ENCODE measurements at places on chromosomes 6 and 20.

DNA sequence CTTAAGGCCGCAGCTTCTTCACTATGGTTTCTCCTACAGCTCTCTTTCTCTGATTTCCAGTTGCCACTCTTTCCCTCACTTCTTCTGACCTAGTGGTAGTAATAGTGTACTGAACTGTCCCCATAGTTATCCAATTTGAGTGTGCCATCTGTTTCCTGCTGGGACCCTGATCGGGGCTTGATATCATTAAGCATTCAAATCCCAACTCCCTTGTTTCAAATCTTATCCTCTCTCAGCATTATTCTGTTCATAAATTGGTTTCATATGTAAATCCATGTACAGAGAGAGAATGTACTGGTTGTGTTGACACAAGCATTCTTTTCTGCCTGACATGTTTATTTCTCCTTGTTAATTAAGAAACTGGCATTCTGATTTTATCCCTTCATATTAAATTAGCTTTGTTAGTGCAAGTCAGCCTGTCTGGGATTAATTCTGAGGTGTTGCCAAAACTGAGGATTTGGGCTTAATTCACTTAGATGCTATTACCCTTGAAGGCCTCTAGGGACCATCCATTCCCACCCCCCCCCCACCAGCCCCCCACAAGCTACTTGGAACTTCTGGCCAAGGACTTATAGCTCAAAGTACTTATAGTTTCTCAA is 84.6 kb upstream of the PROKR2 start:
- no peak for DNase-seq

DNA sequence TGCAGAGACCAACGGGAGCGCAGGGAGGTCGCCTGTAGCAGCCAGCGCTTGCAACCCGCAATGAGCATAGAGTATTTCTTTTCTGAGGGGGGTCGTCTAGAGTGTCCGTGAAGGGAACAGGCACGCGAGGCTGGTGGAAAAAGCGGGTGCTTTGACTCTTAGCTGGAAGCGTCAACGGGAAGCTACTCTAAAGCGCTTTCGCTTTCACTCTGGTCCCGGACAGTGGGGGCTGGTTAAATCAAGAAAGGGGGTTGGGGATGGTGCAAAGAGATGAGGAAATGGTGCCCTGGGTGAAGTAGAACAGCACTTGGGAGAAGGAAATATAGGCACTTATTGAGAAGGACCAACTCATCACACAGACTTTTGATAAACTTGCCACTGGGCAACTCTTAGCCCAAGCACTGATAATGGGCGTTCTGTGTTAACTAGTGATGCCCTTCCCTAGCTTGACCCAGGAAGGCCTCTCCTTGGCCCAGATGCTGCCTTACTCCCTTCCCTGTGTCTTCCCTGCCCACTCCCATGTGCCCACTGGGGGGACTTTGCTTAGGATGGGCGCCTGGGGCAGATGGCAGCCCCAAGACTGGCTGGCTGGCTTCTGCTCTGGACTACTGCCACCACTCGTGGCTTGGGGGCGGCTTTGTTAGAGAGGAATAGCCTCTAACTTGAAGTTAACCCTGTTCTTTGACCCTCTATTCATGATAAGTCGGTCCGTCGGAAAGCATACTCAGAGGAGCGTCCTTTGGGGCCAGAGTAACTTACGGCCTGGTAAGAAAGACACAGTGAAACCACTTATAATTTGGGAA is 585 bp downstream of the PSMB9 start:
- DNase-seq = no peak

DNA sequence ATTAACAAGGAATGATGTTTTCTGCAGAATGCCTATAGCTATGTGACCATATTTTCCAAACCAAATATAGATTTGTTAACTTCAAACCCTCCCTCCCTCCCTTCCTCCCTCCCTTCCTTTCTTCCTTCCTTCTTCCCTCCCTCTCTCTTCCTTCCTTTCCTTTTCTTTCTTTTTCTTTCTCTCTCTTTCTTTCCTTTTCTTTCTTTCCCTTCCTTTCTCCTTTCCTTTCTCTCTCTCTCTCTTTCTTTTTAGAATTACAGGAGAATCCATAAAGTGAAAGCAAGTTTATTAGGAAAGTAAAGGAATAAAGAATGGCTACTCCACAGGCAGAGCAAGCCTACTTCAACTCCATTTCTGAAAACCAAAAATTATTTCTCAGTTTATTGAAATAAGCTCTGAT is 153.0 kb downstream of the AHI1 start:
- DNase-seq = no peak

- no peak for DNase-seq
These were observed 9.2 kb upstream of the CPNE1 start for GRCh38 chr20:35673884-35674283.

GRCh38 chr6:72410769-72411168 is 211.1 kb upstream of the KCNQ5 start:
- DNase-seq = no peak

DNA sequence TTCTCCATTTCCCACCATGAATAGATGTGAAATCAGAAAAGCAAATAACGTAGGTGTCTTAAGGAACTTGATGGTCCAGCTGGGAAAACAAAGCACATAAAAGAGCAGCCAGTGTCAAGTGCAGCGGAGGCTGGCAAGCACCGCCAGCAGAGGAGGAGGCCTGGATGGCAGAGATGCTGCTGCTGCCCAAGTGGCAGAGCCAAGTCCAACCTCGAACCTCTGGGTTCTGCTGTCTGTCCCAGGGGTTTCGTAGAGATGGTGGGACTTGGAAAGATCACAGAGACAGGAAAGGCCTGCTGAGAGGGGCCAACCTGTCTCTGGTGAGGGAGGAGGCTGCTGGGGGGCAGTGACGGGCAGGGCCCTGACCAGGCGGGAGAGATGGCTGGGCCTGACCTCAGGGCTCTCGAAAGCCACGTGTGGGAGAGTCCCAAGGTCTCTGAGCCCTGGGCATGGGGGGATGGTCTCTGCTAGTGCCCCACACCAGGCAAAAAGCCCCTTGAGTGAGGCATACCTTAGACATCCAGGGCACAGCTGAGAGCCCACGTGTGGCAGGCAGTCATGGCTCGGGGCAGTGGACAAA is 77.3 kb downstream of the TCP11 start:
- no peak for DNase-seq

GRCh38 chr6:157635388-157636244 is 187.4 kb upstream of the SNX9 start:
- no peak for DNase-seq

- DNase-seq = no peak
These were observed 41.1 kb downstream of the HNF4A start for GRCh38 chr20:44396369-44397130.

GRCh38 chr6:151998784-151999183 is 191.3 kb downstream of the ESR1 start:
- DNase-seq = no peak

- DNase-seq = peak; percentile 74
These were observed 29.2 kb upstream of the EXOC2 start for GRCh38 chr6:722077-722524.

GRCh38 chr20:20375862-20376261 is 8.0 kb downstream of the INSM1 start:
- no peak for DNase-seq

DNA sequence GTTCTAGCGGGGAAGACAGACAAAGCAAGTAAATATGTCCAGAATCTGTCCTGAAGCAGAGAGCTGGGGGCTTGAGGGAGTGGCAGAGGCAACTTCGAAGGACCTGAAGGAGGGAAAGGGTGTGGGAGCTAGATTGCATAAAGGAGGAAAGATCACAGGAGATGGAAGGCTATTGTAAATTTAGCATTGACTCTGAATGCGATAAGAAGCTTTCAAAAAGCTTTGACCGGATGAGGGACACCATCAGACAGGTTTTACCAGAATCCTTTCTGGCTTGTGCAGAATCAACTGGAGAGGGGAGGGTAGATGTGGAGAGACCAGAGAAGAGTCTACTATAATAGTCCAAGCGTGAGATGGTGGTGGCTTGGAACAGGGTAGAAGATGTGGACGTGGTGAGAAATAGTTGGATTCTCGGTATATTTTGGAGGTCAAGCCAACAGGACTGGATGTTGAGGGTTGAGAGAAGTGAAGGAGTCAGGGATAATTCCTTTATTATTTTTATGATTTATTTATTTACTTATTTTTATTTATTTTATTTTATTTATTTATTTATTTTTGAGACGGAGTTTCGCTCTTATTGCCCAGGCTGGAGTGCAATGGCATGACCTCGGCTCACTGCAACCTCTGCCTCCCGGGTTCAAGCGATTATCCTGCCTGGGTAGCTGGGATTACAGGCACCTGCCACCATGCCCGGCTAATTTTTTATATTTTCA is 19.9 kb upstream of the RIPOR3 start:
- no peak for DNase-seq

DNA sequence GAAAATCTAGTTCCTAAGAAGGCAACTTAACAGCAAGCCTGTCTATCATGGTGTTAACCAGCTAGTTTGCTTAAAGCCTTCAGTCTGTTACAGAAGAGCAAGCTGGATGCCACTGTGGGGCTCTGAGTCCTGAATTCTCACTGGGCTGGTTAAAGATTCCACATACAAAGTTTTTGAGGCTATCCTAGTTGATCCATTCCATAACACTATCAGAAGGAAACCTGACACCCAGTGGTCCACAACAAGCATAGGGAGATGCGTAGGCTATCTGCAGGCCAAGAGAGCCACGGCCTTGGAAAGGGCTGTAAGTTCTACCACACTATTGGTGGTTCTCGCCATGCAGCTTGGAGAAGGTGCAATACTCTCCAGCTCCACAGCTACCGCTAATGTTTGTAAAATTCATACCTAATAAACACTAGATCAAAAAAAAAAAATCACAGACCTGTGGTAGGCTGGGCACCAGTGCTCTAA is 420 bp upstream of the MCCD1 start:
- DNase-seq = no peak

DNA sequence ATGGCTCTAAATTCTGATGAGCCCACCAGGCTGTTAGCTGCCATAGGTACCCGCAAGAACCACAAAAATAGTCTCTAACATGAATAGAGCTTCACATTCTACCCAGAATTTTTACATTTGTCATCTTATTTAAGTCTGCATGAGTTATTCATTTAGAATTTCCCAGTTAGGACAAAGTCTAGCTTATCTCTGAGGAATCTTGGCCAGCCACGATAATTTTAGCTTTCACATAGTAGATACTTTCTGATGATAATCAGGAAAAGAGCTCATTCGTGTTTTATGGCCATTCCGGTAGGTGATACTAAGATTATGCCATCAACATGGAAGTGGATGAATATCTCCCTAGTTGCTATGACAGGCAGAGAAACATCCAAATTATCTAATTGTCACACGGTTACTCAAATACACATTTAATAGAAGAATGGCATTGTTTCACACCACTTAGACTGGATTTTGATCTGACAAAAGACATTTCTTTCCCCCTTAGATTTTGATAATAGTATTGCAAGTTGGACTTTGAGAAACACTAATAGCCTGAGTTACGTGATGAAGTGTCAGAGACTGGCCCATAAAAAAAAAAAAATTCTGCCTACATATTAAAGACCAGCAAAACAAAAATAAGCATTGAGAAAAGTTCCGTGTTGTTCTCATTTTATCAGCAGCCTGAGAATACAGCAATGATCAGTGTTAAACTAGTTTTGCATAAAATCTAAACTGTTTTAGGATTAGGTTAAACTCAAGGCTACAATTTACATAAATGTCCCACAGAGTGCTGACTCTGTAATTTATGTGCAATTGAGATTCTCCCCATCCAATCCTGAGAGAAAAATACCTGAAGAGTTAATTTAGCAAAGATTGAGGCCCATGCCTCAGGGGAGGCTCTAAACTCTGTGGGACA is 397.5 kb upstream of the ARID1B start:
- DNase-seq = no peak

GRCh38 chr6:13615792-13616120 is 621 bp downstream of the NOL7 start:
- no peak for DNase-seq

DNA sequence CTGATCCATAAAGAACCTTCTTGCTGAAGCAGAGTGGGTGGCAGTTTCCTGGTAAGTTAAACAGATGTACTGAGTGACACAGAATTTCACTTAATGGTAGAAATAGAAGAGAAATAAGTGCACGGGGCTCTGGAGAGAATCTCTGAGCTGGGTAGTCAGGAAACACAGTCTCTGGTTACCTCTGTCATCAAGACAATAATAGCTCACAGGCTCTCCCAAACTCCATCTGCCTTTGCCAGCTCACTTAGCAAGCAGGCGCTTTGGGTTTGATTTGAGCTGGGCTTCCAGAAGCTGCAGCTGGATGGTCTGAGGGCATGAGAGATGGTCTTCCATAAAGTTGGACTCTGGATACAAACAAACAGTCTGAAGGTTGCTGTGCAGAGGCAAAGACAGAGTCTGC is 39.6 kb upstream of the PRSS35 start:
- DNase-seq = no peak

- DNase-seq = no peak
These were observed 9.4 kb downstream of the MDGA1 start for GRCh38 chr6:37688078-37688850.

DNA sequence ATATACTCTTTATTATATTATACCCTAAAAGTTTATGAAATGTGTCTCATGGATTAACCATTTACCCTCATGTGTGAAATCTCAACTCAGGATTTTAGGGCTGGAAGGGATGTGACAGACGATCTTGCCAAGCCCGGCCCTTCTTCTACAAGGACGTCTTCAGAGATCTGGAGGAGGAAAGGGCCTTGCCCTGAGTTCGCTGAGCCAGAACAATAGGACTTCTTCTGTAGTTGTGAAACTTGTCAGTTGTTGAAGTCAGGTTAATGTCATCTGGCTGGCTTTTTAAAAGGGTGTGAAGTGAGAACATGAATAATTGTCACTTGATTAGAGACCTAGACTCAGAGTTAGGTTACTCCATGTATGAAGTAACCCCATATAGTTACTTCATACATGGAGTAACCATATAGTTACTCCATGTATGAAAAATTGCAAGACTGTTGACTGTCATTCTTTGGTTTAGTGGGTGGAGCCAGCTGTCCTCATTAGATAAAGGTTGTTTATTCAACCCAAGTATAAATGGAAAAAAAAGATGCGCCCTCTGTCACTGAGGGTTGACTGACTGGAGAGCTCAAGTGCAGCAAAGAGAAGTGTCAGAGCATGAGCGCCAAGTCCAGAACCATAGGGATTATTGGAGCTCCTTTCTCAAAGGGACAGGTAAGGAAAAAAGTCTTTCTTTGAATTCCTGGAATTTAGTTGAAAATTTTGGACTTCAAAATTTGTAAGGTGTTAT is at the start of gene ARG1:
TSS of gene ARG1 (plus strand) at position 541 of the 730 bp plus-strand sequence. CDS start at position 598, 57 bp downstream.
- DNase-seq = no peak

DNA sequence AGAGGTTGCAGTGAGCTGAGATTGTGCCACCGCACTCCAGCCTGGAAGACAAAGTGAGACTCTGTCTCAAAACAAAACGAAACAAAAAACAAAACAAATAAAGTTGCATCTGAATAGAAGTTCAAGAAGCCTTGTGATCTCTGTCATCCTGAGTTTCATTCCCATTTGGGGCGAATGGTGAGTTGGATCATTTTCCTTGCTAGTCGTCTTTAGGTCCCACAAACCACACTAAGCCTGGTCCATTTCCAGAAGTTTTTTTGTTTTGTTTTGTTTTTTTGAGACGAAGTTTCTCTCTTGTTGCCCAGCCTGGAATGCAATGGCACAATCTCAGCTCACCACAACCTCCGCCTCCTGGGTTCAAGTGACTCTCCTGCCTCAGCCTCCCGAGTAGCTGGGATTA is 33.8 kb downstream of the ZNF217 start:
- DNase-seq = no peak

- no peak for DNase-seq
These were observed 1042.4 kb upstream of the FLRT3 start for GRCh38 chr20:15379681-15380296.
